ENCODE measurements at places on chromosomes 1 and 21.

GRCh38 chr1:9187004-9187403 is 47.6 kb upstream of the H6PD start:
- DNase-seq, result no peak

- no peak for DNase-seq
Measured at GRCh38 chr1:15950763-15951295, 25.1 kb downstream of the ZBTB17 start.

GRCh38 chr1:22775478-22775877 is 64.8 kb downstream of the EPHB2 start:
- no peak for DNase-seq

GRCh38 chr1:110021285-110021684 is 13.1 kb upstream of the STRIP1 start:
- DNase-seq, result no peak

- no peak for DNase-seq
Measured at GRCh38 chr1:162303004-162303344, 73.7 kb downstream of the SPATA46 start.
